ENCODE measurements at places on chromosomes 11 and 22.

GRCh38 chr11:69640995-69641581 lies at the start of gene CCND1:
Gene CCND1 (plus strand): TSS chr11:69641156. CDS start chr11:69641314, 158 bp downstream.
- DNase-seq: peak; percentile 87

DNA sequence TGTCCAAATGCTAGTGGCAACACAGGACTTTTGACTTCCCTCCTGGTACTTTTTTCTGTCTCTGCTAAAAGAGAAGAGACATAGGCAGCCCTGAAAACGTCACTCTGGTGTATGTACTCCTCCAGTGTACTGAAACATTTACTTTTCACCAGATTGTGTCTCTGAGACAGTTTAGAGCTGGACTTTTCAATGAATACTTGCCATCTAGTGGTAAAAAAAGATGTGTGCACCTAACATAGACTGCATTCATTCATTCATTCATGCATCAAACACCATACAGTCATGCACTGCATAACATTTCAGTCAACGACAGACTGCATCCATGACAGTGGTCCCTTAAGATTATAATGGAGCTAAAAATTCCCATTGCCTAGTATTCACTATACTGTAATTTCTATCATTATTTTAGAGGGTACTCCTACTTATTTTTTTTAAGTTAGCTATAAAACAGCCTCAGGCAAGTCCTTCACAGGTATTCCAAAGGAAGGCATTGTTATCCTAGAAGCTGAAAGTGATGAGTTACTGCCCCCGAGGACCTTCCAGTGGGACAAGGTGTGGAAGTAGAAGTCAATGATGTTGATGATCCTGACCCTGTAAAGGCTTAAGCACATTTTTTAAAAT lies 186.2 kb downstream of the SPON1 start:
- DNase-seq: no peak

- DNase-seq: no peak
Measured at GRCh38 chr11:46246521-46246920, 30.9 kb upstream of the CREB3L1 start.

DNA sequence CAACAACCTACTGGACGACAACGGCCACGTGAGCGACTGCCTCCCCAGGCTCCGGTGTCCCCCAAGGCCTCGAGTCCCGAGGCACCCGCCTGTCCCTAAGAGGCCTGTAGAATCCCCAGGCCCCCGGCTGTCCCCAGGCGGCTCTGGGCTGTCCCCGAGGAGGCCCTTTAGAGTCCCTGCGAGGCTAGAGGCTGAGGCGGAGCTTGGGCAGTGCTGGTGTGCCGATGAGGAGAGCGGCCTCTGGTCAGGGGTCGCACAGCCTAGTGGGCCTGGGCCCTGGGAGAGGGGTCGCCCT lies 3.7 kb downstream of the TBX1 start:
- no peak for DNase-seq

DNA sequence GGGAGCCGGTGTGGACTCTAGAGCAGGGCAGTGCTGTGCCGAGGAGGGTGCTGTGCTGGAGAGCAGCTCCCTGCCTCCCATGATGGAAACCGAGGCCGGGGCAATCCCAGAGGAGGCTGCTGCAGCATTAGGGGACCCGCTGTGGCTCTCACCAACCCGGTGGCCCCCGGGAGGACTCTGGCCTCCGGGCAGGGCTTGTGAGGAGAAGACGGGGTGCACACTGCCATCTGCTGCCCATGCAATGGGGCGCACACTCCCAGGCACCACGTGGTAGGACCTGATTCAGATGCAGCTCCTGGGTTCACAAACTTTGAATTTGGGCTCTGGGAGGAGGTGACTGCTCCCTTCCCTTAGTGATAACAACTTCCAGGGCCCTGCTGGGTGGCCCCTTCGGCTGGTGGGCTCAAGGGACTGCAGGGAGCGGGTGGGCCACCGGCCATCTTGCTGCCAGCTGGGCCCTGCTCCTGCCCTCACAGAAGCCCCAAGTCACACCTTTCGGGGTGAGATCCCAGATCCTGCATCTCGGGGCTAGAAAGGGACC lies 93.8 kb upstream of the FGF3 start:
- DNase-seq: no peak

- DNase-seq: no peak
Measured at GRCh38 chr22:50443801-50444625, 30.8 kb downstream of the SBF1 start.

DNA sequence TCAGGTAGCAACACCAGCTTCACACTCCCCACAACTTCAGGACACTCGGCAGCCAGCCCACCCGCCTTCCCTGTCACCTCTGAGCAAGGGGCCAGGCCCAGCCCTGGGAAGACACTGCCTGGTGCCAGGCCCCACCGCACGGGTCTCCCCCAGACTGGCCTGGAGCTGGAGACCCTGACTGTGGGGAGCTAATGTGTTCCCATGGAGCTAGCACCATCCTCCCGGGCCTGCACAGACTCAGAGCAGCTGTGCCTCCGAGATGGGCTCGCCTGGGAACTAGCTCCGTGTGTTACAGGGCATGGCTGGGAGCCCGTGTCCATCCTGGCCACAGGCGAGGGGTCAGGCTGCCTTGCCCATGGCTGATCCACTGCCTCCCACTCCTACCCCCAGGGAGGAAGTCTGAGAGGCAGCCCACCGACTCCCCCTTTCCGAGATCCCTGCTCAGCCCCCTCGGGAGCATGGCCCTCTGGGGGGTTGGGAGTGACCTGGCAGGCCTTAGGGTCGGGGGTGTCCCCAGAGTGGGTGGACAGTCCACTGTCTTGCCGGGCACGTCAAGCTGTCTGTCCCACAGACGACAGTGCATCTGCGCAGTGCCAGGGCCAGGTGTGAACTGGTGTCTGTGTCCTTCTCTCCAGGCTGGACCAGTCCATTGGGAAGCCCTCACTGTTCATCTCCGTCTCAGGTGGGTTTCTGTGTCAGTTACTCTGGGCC lies 76.7 kb upstream of the KCNQ1OT1 start:
- no peak for DNase-seq

DNA sequence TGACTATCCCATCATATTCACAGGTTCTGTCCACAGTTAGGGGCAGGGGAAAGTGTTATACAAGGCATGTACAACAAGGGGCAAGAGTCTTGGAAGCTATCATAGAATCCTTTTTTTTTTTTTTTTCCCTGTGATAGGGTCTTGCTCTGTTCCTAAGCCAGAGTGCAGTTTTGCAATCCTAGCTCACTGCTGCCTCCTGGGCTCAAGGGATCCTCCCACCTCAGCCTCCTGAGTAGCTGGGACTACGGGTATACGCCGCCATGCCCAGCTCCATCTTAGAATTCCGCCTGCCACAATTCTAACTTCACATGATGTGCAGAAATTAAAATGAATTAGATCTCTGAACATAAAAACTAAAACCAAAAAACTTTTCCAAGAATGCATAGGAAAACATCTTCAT lies 31.7 kb downstream of the ZFTA start:
- no peak for DNase-seq
